NCI-H526 treated with DMSO at 0.1 percent for 48 hours (cell line): ENCODE measurements at places on chromosomes 7 and 10.

GRCh38 chr7:76238326-76238725 lies 36.6 kb downstream of the SRRM3 start:
- DNase-seq = no peak

DNA sequence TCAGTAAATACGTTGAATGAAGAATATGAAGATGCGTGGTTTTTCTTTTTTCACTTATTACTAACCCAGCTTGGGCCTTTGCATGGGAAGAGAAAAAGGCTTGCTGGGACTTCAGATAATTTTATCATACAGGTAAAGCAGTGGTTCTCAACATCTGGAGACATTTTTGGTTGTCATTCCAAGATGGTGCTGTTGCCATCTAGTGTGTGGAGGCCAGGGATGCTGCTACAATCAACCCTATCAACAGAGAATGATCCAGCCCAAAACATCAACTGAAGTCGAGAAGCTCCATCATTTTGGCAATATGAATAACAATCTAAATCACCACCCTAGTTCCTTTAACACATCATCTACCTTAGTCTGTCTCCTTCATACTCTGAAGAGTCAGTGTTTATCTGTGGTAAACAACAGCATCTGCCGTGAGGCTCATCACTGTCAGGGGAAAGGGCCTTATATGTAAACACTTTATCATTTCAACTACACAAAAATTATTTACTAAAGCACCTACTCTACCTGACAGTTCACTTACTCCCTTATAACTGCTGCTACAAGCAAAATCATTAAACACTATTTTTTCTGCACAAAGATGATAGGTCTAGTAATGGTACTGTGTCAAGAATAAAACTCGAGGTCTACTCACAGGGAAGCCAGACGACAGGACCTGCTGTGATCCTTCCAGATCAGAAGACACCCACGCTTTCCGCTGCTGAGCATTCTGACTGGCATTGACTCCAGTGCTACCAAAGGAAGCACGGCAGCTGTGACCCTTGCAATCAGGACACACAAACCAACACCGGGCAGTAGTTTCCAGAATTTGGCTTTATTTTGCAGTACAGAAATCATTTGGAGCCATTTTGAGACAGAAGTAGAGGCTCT lies 48.6 kb downstream of the GDI2 start:
- DNase-seq = no peak

DNA sequence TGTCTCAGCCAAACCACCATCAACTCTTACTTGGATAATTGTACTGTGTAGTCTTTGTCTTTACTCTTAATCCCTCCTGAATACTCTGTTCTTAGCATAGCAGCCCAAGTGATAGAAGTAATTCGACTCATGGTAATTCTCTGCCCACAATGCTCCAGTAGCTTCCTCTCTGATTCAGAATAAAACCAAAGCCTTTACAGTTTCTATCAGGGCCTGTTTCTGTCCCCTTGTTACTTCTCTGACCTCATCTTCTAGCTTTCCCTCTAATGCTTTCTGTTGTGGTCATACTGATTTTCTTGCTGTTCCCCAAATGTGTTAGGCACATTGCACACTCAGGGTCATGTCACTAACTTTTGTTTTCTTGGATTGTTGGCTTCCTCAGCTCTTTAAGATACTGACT lies 8.0 kb downstream of the ZNF518A start:
- no peak for DNase-seq

DNA sequence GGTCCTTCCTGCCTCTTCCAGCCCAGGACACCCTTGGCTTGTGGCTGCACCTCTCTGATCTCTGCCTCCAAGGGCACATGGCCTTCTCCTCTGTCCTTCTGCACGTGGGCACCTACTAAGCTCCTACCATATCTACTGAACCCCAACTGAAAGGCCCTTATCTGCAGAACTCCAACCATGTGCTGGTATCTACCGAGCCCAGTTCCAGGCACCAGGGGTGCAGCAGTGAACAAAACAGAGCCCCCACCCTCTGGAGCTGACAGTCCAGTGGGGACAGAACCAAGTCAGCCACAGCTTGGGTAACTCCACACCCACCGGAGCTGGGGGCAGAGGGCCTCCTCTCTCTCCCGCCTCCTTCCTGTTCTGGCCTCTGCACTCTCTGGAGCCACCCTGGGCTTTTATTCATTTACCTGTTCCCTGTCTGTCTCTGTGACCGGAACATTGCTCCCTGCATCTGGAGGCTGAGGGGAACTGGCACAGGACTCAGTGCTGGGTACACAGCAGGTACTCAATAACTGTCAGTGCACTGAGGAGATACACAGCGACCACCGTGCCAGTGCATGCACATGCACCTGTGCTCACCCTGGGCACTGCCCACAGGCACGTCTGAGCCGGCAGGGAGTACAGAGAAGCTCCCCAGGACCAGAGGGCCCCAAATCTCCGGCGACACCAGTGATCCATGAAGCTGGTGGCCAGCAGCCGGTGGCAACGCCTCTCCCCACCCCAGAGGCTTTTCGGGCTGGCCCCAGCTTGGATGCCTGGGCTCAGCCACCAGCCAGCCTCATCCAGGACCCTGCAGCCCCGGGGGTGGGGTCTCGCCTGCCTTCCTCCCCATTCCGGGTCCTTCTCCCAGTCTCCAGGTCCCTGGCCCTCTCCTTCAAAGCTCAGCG lies 2.0 kb downstream of the MICALL2 start:
- DNase-seq = no peak

- no peak for DNase-seq
Measured at GRCh38 chr7:6232116-6232515, 40.3 kb downstream of the CYTH3 start.

DNA sequence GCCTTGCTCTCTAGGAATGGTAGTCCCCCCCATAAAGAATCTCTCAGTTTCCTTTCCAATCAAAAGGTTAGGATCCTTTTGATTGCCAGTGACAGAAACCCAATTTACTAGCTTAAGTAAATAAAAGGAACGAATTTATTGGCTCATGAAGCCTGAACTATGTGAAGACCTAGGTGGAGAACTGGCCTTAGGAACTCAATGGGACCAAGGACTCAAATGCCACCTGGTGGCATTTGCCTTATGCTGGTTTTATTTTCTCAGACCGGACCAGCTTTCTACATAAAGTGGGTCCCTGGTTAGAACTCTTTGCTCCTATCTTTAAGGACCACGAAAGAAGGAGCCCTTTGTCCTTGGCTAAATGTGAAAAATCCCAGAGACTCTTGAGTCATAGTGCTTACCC lies 25.4 kb downstream of the CFTR start:
- DNase-seq = no peak

DNA sequence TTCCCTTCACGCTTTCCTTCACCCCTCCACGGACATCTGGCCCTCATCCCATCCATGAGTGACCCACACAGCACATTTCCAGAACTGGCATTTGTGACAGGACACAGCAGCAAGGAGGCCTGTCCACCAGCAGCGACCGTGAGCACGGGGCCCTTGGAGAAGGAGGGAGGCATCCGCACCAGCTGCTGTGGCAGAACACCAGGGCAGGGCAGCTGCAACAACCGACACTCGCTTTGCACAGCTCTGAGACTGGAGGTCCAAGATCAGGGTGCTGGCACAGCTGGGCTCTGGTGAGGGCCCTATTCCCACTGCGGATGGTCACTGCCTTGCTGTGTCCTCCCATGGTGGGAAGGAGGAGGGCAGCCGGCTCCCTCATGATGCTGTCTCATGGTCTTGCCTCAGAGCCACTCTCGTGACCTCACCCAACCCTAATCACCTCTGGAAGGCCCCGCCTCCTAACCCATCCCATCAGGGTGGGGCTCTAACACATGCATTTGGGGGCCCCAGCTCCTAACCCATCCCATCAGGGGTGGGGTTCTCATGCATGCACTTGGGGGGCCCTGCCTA lies 36.7 kb downstream of the PTPRN2 start:
- DNase-seq = no peak

- no peak for DNase-seq
Measured at GRCh38 chr10:21421016-21421415, 104.5 kb downstream of the SKIDA1 start.

GRCh38 chr10:110357252-110357780 lies 52.6 kb upstream of the SMNDC1 start:
- no peak for DNase-seq

DNA sequence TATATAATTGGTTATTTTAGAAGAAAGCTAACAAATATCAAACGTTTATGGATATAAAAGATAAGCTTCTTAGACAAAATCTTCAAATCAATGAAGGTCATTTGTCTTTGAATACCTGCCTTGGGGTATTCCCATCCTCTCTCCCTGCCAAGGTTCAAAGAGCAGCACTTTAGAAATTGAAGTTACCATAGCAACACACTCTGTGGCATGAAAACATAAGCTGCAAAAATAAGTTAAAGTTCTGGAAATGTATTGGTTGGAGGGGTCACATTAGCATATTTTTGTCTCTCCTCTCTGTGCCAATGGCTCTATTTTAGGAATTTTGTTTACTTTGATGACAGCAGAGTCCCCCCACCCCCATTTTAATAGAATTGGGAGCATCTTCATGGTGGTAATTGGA lies 12.0 kb downstream of the ECHDC3 start:
- no peak for DNase-seq

GRCh38 chr7:15723841-15724240 lies 37.4 kb upstream of the MEOX2 start:
- no peak for DNase-seq

GRCh38 chr10:80344276-80344675 lies 12.3 kb downstream of the DYDC1 start:
- no peak for DNase-seq

- DNase-seq = no peak
Measured at GRCh38 chr7:140330595-140330994, 67.7 kb downstream of the SLC37A3 start.

DNA sequence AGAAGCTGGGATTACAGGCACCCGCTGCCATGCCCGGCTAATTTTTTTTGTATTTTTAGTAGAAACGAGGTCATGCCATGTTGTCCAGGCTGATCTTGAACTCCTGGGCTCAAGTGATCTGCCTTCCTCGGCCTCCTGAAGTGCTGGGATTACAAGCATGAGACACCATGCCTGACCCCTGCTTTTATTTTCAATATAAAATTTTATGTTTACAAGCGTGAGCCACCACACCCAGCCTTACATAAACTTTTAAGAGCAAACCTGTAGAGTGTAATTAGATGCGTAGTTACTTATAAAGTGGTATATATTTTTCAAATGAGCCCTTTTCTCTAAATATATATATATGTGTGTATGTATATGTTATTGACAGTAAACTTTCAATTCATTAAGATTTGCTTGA lies 8.7 kb downstream of the CNNM2 start:
- no peak for DNase-seq

DNA sequence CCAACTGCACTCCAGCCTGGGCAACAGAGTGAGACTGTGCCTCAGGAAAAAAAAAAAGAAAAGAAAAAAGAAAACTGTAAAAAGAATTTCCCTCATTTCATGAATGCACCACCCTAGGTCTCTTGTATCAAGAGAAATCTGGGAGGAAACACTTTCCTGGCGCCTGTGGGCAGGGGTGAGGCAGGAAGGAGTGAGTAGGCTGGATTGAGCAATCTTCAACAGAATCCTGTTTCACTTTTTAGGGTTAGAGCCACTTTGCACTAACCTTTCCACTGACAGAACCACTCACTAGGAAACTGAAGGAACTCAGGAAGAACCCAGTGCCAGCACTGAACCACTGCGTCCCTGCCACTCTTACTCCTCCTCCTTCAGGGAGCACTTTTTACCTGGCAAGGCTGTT lies 282.1 kb downstream of the CCDC3 start:
- no peak for DNase-seq

- no peak for DNase-seq
Measured at GRCh38 chr7:38746438-38746837, 115.3 kb upstream of the AMPH start.

DNA sequence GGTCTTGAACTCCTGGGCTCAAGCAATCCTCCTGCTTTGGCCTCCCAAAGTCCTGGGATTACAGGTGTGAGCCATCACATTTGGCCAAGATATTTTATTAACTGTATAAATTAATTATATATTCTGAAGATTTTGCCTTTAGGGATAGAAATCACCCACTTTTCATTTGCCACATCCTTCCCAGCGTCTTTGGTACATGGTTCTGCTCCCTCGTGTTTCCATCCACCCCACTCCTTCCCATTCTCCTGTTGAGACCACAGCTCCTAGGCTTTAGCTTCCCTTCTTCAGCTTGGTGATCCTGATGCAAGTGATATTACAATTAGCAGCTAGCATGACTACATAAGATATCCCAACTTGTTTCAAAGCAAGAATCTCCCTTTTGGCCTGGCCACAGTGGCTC lies 8.4 kb downstream of the CPA1 start:
- no peak for DNase-seq

DNA sequence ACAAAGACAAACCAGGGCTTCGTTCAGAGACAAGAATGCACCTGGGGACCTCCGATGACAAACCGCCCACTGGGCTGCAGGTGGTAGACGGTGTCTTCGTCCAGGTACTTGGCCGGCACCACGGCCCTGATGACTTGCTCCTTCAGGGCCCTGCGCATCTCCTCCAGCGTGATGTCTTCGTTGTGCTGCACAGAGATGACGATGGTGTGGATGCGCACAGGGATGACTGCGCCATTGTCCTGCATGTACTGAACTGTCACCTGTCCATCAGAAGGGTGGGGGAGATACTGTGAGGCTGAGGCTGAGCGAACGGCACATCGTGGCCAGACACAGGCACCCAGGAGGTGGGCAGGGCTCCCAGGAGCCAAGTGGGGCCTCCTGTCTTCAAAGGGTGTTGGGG lies 13.1 kb downstream of the MAT1A start:
- DNase-seq = no peak

DNA sequence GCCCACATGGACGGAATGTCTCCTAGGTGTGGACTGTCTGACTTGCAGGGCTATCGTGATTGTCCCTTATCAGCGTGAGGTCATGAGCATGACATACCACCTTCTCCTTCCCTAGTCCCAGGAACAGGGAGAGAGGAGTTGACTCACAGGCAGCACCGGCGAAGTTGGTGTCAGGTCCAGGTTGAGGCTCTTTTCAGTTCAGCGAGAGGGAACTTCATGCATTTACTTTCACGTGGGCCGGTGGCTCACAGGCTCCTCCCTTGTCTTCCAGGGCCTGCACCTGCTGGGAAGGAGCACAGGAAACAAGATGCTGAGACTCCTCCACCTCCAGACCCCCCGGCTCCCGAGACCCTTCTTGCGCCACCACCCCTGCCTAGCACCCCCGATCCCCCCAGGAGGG lies 46.1 kb downstream of the PROSER2 start:
- no peak for DNase-seq

DNA sequence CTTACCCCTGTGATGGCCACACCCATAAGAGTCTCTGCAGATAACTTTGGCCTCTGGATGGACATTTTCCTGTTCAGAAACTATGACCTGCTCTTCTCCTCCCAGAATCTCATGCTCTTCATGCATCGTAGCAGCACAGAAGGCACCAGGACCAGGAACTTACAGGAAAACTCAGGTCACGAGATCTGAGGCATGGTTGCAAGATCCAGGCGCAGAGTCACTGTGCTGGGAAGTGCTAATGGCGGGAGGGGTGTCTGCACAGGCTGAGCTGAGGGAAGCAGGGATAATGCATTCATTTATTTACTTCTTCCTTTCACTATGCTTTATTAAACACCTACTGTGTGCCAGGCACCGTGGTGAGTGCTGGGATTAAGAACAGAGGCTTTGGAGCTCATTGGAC lies 48.2 kb upstream of the LOXL4 start:
- DNase-seq = no peak

GRCh38 chr7:27868131-27868550 lies 128.2 kb downstream of the TAX1BP1 start:
- DNase-seq = no peak

- DNase-seq = no peak
Measured at GRCh38 chr10:94963901-94964300, 25.4 kb downstream of the CYP2C9 start.

GRCh38 chr10:67780759-67781538 lies 57.0 kb downstream of the DNAJC12 start:
- no peak for DNase-seq
